ENCODE measurements at places on chromosomes 2 and 18.

GRCh38 chr2:43165378-43166069 lies 60.9 kb downstream of the ZFP36L2 start:
- DNase-seq: no peak

GRCh38 chr2:177306550-177306949 lies 42.0 kb upstream of the NFE2L2 start:
- DNase-seq: no peak

GRCh38 chr18:48771641-48772375 lies 179.0 kb downstream of the SMAD7 start:
- no peak for DNase-seq

GRCh38 chr2:106701203-106702022 lies 184.6 kb downstream of the ST6GAL2 start:
- no peak for DNase-seq

GRCh38 chr2:12271589-12271984 lies 445.1 kb upstream of the TRIB2 start:
- DNase-seq: no peak

DNA sequence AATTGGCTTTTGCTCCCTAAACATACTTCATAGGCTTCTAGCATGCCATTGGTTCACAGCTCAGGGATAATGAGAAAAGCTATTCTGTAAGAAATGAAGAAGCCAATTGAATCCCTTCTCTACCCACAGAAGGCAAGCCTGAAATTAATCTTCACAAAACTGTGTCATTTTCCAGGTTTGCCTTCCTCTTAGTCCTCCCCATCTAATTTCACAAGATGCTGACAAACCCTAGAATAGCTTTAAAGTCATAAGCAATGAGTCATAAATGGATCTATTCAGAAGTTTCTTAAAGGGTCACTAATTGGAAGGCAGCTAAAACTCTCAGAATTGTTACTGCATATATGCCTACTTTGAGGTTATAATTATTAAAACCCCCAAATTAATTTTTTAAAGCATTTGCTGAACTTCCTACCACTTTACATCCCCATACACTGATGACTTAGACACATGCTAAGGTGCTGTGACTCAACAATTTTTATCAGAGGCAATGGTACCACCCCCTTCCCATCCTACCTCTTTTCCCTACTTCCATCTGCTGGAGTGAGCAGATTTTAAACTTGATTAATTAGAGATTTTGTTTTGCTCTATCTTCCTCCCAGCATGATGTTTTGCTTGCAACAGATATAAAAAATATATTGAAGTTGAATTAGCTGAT lies 51.3 kb upstream of the NABP1 start:
- no peak for DNase-seq

- DNase-seq: no peak
Measured at GRCh38 chr2:186629250-186629996, 39.6 kb downstream of the ITGAV start.

DNA sequence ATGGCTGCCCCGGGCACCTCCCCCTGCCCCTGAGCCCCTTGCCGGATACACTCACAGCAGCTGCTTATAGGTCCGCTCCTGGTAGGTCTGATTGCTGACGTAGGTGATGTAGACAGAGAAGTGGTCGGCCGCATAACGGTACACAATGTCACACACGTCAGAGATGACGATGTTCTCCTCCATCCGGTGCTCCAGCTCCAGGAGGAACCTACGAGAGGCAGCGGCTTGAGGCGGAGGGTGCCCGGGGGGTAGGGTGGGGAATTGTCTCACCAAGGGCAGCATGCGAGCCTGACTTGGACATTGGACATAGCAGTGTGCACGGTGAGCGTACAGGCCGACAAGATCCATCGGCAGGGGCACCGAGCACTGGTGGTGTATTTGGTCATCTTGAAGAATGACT lies 22.8 kb downstream of the SNORC start:
- no peak for DNase-seq

DNA sequence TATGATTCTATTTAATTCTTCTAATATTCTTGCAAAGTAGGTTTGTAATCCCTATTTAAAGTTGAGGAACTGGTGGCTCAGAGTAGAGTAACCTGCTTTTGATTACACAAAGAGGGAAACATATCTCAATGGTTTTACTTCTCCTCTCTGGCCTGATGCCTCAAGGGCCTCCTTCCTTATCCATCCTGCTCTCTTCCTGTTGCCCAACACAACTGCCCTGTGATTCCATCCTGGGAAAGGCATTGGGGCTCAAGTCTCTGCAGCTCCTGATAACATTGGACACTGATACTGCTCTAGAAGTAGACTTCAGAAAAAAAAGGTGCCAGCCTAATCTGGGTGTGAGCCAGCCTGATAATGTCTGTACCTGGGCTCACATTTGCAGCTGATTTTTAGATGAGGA lies 75.8 kb downstream of the RDH14 start:
- no peak for DNase-seq

All from activated gamma-delta T cell (primary cell).